ENCODE measurements at places on chromosomes 16 and 17.

- DNase-seq: no peak
Measured at GRCh38 chr16:29231244-29231643, 175.3 kb downstream of the NPIPB11 start.

DNA sequence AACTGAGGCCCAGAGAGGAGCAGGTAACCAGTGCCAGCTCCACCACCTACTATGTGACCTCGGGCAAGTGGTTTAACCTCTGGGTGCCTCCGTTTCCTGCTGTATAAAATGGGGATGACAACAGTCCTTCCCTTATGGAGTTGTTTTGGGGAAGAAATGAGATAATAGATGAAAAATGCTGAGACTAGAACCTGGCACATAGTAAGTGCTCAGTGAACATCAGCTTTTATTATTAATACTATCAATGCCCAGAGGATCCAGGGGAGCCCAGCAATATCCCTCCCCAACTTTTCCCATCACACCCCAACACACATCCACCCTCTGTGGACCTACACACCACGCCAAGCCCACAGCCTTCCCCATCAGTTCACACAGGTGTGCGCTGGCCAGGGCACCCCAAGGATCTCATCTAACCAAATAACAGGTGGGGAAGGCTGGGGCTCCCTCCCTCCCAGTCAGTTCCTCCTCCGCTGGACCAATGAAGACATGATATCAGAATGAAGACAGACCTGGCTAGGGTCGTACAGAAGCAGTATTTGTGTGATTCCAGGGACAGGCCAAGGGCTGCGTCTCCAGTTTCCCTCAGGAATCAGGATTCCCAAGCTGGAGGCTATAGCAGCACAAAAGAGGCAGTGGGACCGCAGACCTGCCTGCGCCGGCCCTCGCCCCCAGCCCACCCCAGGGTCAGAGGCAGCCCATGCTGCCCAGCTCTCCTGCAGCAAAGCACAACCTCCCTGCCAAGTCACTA is 1.8 kb downstream of the ATP2A3 start:
- no peak for DNase-seq

- no peak for DNase-seq
Measured at GRCh38 chr17:40153603-40154236, 13.4 kb downstream of the CASC3 start.

- DNase-seq: no peak
Measured at GRCh38 chr16:71297341-71297634, 8.1 kb upstream of the CMTR2 start.

DNA sequence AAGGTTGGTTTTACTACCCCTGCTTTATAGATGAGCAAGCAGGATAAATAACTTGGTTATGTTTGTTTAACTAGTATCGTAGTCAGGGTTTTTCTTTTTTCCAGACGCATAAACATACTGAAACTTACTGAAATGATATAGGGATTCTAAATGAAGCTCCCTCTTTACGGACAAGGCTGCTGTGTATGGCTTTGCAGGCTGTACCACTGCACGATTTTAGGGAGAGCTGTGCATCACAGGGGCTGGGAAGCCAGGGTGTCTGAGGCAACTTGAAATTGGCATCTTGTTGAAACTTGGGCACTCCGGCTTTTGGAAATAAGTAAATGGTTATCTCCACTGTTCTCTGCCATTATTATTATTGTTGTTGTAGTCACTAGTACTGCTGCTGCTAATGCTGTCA is 218.1 kb upstream of the CDH8 start:
- no peak for DNase-seq

DNA sequence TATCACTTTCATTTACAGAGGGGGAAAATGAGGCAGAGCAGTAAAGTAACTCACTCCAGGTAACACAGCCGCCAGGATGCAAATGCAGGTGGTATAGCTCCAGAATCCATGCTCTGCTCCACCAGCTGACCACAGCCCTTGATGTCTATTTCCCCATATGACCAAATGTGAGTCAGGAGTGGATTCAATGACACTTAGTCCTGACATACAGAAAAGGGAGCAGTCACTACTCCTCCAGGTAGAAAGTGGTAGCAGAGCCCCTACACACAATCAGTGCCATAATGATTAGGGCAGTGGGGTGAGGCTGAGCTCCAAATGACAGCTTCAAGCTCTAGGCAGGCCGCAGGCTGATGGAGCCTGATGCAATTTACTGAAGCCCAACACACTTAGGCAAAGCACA is 43.3 kb upstream of the GFOD2 start:
- DNase-seq: no peak

DNA sequence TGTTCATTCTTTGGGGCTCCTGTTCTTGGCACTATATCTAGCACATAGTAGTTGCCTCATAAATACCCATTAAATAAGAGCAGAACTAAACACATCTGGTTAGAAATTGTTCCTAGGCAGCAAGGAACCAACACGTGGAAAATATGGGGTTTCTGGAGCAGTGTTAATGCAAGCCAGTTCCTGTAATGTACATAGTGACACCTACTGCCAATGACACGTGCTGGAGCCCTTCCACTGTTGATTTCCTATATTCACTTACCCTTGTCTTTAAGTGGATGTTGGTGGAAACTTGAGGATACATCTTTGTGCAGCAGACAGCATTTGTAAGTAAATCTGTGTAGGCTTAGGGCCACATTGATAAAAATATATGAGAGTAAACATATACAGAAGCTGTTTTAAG is 1.6 kb upstream of the IRF8 start:
- DNase-seq: peak; percentile 77

DNA sequence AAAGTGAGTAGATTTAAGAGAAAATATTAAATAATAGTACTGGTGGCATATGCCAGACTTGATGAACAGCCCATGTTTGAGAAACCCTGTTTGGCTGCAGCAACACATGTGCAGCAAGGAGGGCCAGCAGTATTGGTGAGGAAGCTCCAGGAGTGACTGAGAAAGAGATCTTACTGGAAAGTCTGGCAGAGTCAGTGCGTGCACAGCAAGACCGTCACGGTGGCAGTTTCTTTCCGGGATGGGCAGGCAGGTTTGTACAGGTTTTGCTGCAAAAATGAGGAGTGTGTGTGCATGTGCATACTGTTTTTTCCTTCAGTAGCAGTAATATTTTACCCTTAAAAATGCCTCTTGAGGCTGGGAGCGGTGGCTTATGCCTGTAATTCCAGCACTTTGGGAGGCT is 41.4 kb downstream of the KSR1 start:
- DNase-seq: no peak

DNA sequence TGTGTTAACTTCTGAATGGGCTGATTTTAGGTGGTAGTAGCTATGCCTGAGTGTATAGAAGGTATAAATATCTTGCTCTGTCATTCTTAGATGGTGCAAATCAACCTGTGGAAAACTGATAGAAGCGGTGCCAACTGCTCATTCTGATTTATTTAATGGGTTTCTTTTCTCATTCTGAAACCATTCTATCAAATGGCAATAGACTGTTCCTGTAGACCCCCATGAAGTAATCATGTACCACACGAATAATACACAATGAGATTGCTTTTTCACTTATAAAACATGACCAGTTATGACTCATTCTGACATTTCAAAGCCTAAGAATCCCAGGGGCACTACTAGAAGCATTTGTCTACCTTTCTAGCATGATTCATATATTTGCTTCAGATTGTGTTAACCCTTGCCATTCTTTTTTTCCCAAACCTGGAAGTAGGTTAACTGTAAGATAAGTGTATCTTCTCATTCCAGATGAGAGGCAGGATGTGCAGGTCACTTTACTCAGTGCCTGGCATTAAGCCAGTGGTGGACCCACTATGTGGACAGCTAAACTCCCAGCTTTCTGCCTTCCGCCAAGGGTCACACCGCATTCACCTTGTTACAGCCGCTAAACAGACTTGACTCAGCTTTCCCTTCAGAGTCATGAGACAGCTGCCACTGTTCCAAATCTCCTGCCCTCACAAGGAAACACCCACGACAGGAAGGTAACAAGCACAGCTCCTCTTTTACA is 16.4 kb upstream of the SLC16A11 start:
- DNase-seq: no peak

DNA sequence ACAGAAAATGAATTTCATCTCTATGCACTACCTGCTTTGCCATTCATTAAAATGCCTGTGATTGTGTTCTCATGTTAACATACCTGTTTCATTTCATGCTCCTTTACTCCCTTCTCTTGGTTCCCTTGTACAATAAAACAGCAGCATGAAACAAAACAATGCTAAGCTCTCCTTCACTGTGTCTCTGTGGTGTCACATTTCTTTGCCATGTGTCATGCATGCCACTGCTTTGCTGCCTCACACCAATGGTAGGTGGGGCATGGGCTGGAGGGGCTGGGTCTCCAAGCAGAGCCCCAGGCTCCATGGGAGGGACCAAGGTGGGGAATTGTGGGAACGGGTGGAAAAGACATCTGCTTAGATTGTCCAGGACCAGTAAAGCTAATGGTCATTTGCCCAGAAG is 83.6 kb downstream of the RGS9 start:
- no peak for DNase-seq

DNA sequence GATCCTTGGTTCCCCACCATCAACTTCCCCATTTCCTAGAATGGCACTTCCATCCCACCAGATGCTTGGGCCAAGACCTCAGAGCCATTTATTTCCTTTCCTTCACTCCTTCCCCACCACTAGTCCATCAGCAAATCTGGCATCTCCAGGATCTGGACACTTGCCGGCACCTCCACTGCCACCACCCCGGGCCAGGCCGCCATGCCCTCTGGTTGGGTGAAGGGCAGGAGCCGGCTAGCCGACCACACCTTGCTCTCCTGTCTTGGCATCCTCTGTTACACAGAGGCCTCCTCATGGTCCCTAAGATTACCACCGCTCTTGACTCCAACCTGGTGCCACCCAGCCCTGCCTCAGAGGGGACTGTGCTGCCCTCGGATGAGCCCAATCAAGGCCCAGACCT is 104.5 kb downstream of the RMI2 start:
- DNase-seq: no peak

DNA sequence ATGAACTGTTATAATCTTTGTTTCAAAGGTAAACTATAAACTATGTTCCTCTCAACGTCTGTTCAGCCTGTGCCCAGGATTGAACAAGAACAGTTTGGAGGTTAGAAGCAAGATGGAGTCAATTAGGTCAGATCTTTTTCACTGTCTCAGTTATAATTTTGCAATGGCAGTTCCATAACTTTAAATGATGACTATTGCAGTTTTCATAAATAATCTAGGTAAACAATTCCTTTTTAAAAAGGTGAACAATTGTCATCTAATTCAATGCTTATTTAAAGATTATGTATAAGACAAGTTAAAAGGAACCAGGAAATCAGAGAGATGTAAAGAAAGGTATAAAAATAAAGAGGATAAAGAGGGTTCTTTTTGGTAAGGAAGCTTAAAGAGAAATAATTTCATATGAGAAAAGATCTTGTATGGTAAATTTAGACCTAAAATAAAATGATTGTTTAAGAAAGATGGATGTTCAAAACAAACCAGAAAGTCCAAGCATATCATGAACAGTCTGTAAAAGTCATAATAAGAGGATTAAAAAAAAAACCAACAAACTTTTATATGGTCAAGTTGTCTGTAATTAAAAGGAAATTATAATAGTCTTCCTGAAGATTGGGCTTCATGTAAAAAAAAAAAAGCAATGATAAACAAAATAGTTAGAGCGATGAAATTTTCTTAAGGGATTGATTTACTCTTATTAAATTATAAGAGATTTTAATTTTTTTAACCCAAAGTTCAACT is 6.1 kb downstream of the KRTAP4-9 start:
- DNase-seq: no peak

DNA sequence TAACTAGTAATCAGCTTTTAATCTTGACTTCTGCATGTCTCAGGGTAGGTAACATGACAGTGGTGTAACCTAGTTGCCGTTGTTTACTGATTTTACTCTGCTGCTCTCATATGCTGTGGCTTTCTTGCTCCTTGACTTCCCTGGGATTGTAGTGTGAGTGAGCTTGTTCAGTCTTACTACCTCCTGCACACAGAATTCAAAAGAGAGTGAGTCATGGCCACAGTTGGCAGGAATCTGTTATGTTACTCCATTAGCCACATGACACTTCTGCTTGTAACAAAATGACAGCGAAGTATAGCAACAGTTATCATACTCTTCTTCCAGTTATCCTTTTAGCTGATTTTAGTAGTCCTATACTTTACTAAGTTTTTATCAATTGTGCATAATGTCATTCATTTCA is 18.8 kb downstream of the TNRC6A start:
- peak; percentile 76 for DNase-seq

DNA sequence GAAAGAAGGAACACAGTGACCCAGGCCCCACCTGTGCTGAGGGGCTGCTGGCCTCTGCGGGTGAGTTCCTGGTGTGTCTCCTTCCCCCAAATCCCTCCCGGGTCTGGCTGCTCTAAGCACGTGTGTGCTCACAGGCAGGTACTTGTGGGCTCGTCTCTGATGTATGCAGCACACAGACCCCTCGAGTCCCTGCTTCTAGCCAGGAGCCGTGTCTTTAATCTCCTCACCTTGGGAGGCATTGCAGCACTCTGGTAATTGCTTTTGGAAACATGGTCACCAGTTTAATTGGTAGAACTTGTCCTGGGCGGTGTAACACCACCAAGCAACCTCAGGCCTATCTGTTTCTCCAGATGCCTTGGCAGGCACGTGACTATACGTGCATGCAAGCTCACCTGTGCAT is 8.8 kb upstream of the RPL38 start:
- DNase-seq: no peak

GRCh38 chr16:56583351-56584168 is 5.8 kb upstream of the MT3 start:
- no peak for DNase-seq

DNA sequence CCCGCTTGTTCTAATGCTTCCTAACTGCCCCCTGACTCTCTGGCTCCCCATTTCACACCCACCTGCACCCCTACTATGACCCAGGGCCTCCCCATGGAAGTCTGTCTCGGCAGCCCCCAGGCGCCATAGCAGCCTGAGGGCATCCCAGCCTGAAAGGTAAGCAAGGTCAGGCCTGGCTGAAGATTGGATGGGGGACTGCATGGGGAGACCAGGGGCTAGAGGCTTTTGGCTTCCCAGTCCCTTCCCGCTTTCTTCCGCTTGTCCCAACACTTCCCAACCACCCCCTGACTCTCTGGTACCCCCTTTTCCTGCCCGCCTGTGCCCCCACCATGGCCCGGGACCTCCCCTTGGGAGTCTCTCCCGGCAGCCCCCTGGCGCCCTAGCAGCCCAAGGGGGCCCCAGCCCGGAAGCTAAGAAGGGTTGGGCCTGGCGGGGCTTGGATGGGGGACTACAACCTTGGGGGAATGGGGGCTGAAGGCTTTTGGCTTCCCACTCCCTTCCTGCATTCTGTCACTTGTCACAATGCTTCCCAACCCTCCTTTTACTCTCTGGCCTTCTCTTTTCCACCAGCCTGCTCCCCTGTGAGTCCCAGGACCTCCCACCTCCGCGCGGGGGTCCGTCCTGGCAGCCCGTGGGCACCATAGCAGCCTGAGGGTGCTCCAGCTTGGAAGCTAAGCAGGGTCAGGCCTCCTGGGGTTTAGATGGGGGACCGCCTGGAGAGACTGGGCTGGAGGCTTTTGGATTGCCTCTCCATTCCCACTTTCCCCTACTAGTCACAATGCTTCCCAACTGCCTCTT is 2288.4 kb downstream of the TP53TG3F start:
- no peak for DNase-seq

GRCh38 chr17:73614256-73614655 is 30.0 kb downstream of the SDK2 start:
- DNase-seq: no peak

Measured in MV-4-11 (cell line).